ENCODE measurements at places on chromosomes 7 and 10.

GRCh38 chr10:113732966-113733365 lies 18.5 kb upstream of the PLEKHS1 start:
- DNase-seq = no peak

DNA sequence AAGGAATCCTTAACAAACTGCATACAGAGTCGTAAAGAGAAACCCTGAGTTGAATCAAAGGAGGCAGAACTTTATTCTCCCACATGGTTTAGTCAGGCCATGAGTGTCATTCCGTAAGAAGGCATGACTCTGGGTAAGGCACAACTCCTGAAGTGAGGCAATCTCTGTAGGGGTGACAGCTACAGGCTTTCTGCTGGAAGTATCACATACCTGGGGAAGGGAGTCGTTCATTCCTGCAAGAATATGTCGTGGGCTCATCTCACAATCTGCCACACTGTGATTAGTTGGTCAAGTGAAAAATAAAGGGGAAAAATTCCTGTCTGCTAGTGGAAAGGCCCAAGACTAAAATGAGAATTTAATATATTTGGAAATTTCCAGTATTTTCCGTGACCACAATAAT lies 392.6 kb downstream of the POM121L12 start:
- DNase-seq = no peak

DNA sequence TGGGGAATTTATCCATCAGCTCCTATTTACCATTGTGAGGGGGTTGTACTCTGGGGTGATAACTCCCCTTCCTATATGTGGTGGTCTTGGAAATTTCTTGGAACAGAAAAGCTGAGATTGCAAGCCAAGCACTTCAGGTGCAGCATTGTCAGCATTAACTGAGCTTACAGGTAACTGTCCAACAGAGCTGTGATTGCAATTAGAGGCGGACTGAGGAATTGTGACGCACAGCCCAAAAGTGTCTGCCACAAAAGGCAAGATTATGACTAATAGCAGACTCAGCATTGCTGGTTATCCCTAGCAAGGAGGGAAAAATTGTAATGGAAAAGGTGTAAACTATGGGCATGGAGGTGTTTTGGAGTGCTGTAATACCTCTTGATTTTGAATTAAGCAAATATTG lies 126.1 kb upstream of the AGR3 start:
- no peak for DNase-seq

GRCh38 chr10:79162861-79163665 lies 94.3 kb downstream of the ZMIZ1 start:
- DNase-seq = no peak

- DNase-seq = no peak
These were observed 39.6 kb upstream of the ELMO1 start for GRCh38 chr7:37488163-37488764.

- DNase-seq = no peak
These were observed 7.8 kb downstream of the CD36 start for GRCh38 chr7:80646083-80646865.

GRCh38 chr10:127952918-127953317 lies 46.0 kb downstream of the PTPRE start:
- DNase-seq = no peak

DNA sequence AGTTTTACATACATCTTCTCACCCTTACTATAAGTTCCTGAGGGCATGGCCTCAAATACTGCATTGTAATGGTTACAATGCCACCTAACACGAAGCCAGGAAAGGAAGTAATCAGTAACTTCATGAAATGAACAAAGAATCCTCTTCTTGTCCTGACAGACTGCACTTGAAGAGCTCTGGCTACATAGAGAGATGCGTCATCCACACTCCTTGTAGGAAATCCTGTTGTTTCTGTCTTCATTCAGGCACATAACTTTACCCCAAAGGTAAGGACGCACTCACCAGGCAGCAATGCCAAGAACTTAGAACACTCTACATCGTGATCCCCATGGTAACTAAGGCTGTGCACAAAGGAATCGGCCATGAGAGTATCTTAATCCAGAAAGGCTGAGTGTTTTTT lies 80.3 kb upstream of the ARID5B start:
- DNase-seq = no peak

GRCh38 chr7:26074919-26075318 lies 77.1 kb upstream of the NFE2L3 start:
- no peak for DNase-seq

- DNase-seq = no peak
These were observed 3.1 kb downstream of the STARD3NL start for GRCh38 chr7:38181111-38181510.

DNA sequence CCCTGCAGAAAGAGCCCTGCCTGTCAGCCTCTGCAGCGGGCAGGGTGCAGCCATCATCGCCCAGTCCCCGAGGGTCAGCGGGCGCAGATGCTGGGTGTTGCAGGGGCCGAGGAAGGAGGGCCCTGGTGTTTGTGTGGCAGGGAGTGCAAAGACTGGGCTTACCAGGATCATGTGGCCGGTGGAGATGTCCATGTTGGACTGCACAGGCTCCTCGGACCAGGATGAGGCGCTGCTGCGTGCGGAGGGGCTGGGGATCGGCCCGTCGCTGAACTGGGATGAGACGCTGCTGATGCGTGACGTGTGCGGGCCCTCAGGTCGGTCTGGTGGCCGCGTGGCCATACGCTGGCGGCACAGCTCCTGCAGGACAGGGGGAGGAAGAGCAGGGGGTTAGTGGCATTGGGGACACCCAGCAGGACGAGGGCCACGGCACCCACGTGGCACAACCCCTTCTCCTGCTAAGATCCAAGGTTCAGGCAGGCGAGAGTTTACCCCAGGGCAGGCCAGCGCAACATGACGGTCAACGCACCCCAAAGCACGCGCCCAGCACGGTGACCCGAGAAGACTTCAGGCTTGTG lies 319.5 kb downstream of the DNAJB6 start:
- DNase-seq = no peak

GRCh38 chr10:32616438-32616837 lies 170.5 kb downstream of the CCDC7 start:
- DNase-seq = no peak

DNA sequence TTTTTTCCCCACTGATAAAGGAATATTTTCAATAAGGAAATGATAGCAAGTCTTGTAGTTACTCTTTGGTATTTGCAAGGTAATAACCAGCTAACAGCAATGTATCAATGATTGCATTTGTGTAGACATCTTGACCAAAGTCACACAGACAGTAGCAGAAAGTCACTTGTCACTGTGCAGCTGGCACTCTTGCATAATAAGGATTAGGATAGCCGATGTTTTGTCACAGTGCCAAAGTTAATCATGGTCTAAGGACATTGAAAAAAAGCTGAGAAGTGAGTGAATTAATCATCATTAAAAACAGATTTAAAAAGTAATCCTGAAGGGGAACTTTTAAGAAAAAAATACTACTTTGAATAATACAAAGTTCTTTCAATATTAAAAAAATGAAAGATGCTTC lies 834.3 kb upstream of the C7orf33 start:
- DNase-seq = no peak

GRCh38 chr7:16099302-16099849 lies 322.0 kb downstream of the CRPPA start:
- DNase-seq = no peak

DNA sequence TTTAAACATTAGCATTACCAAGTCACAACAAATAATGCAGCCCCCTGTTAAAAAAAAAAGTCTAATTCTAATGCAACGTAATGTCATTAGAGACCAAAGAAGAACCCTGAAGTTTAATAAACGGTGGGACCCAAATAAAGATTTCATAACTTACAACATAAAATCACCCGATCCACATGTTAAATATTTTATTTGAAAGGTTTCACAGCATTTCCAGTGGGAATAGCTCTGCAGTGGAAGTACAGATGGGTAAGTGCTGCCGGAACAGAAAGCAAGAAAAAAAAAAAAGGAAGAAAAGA lies 320.6 kb upstream of the ZMIZ1 start:
- DNase-seq = no peak

GRCh38 chr10:11344550-11344949 lies 266.9 kb downstream of the USP6NL start:
- no peak for DNase-seq

GRCh38 chr10:33335801-33336581 lies 1.5 kb upstream of the NRP1 start:
- DNase-seq = no peak

- no peak for DNase-seq
These were observed 233.6 kb downstream of the PRPF18 start for GRCh38 chr10:13820119-13820963.
